ENCODE measurements at places on chromosomes 7 and 10. TPM values are rescaled to one million over a fixed set of nuclear protein-coding genes. Genes with fewer than 3 reads are reported as not detected.

- 0 out of 2 replicates have a peak, but pooled peaks cover 5% of the 10 kb centered on the region for H3K4me1 ChIP-seq
- DNase-seq: no peak
- H3K4me3 ChIP-seq: no peak overlapping the region
Observed at GRCh38 chr10:63683223-63683622, 162.0 kb downstream of the REEP3 start.

DNA sequence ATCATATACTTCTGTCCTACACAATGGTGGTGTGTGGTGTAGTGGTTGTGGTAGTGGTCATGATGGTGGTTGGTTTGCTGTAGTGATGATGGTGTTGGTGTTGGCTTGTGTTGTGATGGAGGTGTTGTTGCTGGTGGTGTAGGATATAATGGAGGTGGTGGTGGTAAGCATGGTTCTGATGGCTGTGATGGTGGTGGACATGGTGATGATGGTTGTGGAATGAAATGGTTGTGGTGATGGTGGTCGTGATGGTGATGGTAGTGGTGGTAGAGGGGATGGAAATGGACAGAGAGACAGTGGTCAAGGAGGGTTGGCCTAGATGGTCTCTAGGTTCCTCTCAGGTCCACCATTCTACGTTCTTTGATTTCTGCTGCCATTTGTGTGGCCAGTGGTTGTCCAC lies 44.7 kb downstream of the FAM241B start:
- no peak overlapping the region for H3K27ac ChIP-seq
- no peak overlapping the region for H3K4me3 ChIP-seq
- no peaks in the 10 kb centered on the region for H3K36me3 ChIP-seq

- peak; percentile 77 for DNase-seq
- H3K4me3 ChIP-seq: no peak overlapping the region
- H3K36me3 ChIP-seq: no peaks in the 10 kb centered on the region
- H3K27me3 ChIP-seq: no peaks in the 10 kb centered on the region
- peaks cover 4% of the 10 kb centered on the region for H3K4me1 ChIP-seq
- peak overlapping the region; percentile 27 for H3K27ac ChIP-seq
Observed at GRCh38 chr7:15113752-15114151, 211.2 kb upstream of the DGKB start.

DNA sequence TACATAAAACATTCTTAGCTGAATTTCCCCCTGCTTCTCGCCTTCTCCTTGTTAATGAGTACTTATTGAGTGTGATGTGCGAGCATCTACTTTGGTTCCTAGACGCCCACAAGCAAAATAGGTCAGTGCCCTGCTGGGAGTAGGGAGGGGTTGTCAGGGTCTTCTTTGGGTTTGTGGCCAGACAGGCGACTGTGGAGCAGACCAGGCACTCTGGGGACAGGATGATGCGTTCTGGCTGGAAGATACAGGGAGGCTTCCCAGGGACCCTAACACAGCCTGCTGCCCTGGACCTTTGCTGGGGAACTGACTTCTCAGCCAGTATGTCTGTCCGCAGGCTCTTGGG lies 227.2 kb downstream of the CUX1 start:
- H3K4me3 ChIP-seq: no peak overlapping the region
- H3K4me1 ChIP-seq: peaks cover 11% of the 10 kb centered on the region
- no peak overlapping the region for H3K27ac ChIP-seq

DNA sequence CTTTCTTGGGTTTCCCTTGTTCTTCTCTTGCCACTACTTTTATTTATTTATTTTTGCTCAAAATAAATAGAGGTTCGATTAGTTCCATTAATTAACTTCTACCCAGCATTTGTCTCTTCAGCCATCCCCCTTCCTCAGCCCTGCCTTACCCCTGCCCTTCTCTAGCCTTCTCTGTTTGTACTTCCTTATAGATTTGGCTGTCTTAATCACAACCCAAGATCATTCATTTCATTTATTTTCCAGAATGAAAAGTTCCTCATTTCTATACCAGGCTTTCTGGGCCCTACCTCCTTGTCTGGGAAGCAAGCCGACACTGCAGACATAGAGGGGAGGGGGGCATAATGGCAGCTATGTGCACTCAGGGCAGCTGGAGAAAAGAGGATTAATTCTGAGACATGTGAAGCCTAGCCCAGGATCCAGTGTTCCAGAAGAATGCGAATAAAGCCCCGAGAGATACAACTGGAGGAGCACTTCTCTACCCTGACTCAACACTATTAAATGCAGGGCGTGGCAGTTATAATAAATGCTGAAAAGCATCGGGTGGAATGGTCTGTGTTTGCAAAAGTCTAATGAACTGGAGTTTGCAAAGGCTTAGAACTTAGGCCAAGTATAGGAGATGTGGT lies 6.4 kb upstream of the PDCD4 start:
- H3K27ac ChIP-seq: peak overlapping the region; percentile 74
- no peaks in the 10 kb centered on the region for H3K36me3 ChIP-seq
- peak; percentile 87 for DNase-seq
- peaks cover 20% of the 10 kb centered on the region for H3K4me1 ChIP-seq
- H3K27me3 ChIP-seq: no peaks in the 10 kb centered on the region

- H3K36me3 ChIP-seq: peaks cover 50% of the 10 kb centered on the region
- no peak overlapping the region for H3K4me3 ChIP-seq
- H3K4me1 ChIP-seq: peaks cover 21% of the 10 kb centered on the region
- DNase-seq: no peak
Observed at GRCh38 chr10:73828161-73828560, 16.8 kb upstream of the NDST2 start.

- H3K27ac ChIP-seq: peak overlapping the region; percentile 37
- peaks cover 12% of the 10 kb centered on the region for H3K36me3 ChIP-seq
- H3K4me3 ChIP-seq: no peak overlapping the region
- DNase-seq: peak; percentile 43
- H3K4me1 ChIP-seq: peaks cover 13% of the 10 kb centered on the region
Observed at GRCh38 chr7:44461387-44461786, 29.1 kb downstream of the NUDCD3 start.

- no peaks in the 10 kb centered on the region for H3K36me3 ChIP-seq
- DNase-seq: no peak
- H3K4me1 ChIP-seq: no peaks in the 10 kb centered on the region
- H3K27me3 ChIP-seq: no peaks in the 10 kb centered on the region
Observed at GRCh38 chr10:31623947-31624346, 304.7 kb downstream of the ARHGAP12 start.

Gene DENND2A
- total RNA-seq: 8.9 TPM

Gene GPRIN2
- 5.8 TPM for total RNA-seq

Measured in PC-3 (cell line).